ENCODE measurements at places on chromosomes 5 and 9.

DNA sequence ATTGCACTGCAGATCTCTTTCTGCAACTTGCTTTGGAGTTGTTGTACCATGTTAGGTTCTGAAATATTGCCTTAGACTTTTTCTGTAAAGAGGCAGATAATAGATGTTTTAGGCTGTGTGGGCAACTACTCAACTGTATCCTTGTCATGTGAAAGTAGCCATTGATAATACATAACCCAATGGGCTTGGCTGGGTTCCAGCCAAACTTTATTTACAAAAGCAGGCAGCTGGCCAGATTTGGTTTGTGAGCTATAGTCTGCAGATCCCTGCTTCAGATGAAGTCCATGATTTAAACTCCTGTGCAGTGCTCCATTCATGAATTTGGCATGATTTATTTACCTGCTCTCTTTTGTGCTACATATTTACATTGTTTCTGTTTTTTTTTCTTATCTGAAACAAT is 300.4 kb downstream of the IRX2 start:
- DNase-seq: no peak

DNA sequence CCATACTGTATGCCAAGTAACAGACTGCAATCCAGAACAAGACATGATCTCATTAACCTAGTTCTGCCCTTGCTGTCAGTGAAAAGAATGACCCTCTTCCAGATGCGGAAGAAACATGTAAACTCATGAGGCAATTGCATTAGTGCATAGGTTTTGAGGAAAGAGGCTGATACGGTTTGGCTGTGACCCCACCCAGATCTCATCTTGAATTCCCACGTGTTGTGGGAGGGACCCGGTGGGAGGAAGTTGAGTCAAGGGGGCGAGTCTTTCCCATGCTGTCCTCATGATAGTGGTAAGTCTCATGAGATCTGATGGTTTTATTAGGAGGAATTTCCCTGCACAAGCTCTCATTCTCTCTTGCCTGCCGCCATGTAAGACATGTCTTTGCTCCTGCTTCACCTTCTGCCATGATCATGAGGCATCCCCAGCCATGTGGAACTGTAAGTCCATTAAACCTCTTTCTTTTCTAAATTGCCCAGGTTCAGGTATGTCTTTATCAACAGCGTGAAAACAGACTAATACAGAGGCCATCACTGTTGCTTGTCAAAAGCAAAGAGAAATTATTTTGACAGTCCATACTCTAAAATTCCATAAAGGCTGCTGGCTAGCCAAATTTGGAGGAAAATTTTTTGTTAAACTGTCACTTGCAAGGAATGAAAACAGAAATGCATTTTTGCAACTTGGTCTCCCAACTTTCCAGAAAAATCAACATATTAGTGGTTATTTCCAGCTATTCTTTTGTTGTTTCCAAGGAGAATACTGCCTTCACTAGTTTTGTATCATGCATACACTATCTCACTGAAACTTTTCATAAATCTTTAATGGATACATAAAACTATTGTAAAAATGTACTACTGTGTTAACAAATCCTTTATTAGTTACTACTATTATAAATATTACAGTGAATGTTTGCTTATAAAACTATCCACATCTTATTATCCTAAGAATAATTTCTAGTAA is 3.2 kb upstream of the ARL15 start:
- no peak for DNase-seq

GRCh38 chr5:79189439-79190234 is 46.3 kb upstream of the JMY start:
- no peak for DNase-seq

GRCh38 chr9:122032346-122032745 is 60.8 kb downstream of the TTLL11 start:
- no peak for DNase-seq

DNA sequence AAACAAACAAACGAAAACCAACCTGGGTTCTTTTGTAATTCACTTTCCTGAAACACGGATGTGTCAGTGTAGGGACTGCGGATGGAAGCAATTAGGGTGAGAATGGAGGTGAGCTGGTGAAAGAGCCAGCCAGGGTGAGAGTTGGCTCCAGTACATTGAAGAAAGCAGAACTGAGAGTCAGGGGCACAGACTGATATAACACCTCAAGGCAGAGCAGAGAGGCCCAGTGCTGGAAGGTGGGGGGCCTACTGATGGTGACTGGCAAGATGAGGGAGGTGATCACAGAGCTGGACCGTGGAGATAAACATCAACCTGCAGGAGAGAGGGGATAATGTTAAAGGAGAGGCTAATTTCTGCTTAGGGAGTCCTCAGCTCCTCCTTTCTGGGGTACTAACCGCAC is 221.1 kb downstream of the MAN2A1 start:
- DNase-seq: no peak

DNA sequence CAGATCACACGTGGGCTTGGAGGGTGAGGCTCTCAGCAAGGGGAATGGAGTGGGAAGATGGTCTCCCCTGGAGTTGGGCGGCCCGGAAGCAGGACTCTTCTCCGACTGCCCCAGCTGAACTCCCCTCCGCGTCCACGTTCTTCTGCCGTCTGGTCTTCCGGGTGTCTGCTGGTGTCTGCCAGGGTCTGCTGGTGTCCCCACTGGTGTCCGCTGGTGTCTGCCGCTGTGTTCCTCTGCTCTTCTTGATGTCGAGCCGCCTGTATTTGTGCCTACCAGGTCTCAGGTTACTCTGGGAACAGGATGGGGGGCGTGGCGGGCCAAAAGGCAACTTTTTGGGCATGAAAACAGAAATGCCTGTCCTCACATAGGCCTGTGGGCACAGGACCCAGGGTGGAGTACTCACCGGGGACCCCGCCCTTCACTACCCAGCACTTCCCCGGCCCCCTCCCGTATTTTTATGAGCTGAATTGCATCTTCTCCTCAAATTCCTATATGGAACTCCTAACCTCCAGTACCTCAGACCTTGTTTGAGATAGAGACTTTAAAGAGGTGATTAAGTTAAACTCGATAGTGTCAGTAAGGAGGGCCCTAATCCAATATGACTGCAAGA is 675.4 kb downstream of the SEMA5A start:
- no peak for DNase-seq

DNA sequence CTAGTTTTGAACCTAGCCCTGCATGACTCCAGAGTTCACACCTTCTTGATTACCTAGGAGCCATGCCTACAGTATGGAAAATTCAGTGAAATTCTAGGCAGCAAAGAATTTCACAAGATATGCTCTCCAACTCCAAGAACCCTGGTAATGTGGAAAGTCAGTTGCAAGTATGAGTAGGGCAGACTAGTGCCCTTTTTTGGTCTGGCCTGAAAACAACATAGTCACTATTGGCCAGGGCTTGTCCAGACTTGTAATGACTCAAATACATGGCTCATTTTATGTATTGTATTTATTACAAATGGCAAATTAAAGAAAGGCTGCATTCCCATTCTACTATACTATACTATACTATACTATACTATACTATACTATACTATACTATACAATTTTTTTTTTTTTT is 160.4 kb downstream of the ESM1 start:
- DNase-seq: no peak

Data from stimulated activated CD8-positive, alpha-beta memory T cell treated with anti-CD3 and anti-CD28 coated beads, Interleukin-7, amount 100 ng/mL, for 1 hour (primary cell).